ENCODE measurements at places on chromosomes 13 and 19.

DNA sequence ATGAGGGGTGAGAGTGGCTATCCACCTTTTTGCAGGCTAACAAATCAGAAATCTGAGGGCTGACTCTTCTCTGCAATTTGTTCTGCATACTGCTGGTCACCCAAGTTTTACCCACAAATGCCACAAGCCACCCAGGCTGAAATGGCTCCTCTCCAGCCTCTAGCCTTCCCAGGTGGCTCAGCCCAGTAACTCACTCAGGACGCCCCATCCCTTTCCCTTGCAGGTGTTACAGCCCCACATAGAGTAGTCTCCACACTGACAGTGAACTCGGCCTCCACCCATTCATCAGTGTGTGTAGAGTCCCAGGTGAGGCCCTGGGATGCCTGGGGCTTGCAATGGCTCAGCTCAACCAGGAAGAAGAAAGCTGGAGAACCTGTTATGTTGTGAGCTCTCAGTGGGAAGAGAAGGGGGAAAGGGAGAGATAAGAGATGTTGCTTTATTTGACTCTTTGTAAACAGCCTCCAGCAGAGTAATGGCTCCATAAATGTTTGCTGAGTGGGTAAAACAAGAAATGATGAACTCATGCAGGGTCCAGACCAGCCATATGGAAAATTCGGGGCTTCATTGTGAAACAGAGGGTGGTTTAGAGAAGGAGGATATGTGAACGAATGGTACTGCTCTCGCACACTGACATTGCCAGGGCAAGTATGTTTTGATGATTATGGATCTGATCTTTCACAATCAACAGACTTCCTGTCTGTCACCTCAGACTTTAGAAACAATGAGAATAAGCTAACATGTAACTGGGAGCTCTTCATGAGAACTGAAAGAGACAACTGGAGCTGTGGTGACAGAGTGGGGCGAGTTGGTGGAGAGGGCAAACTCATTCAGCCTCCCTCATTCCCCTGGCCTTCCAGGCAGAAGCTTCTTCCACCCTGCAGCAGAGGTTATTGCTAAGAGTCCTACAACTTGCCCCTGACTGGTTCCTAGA is 74.2 kb upstream of the RFC3 start:
- no peak for DNase-seq

GRCh38 chr13:25136880-25137787 is 35.0 kb downstream of the AMER2 start:
- DNase-seq, result no peak

DNA sequence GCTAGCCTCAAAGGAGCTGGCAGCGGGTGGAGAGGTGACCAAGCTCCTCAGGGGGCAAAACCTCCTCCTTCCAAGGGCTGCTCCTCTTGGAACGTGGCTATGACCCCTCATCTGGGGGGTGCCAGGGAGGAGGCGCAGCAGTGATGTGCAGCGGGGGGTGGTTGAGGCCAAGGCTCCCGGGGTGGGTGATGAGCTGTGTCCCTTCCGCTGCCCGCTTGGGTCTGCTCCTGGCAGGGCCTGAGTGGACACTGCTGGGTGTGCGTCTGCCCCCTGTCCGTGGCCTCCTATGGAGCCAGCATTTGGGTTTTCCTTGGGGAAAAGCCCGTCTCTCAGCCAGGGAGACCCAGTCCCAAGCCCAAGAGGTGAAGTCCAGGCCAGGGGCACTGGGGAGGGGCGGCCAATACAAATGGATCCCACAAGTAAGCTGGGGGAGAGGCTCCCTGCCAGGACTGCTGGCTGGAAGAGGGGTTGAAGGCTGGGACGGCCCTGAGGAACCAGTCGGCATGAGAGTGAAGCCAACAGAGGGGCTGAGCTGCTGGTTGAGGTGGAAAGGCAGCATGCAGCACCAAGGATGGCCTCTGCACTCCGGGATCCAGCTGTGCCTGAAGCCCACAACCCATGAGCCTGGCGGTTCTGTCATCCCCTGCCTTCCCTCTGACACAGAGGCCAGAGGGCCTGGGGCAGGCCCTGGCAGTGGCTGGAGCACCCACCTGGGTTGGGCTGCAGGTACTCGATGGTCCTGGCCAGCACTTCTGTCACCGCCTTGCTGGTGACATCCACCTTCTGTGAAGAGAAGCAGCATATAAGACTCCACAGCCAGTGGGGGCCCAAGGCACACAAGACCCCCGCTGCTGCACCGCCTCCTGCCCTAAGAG is 22.7 kb downstream of the MPND start:
- DNase-seq, result no peak

DNA sequence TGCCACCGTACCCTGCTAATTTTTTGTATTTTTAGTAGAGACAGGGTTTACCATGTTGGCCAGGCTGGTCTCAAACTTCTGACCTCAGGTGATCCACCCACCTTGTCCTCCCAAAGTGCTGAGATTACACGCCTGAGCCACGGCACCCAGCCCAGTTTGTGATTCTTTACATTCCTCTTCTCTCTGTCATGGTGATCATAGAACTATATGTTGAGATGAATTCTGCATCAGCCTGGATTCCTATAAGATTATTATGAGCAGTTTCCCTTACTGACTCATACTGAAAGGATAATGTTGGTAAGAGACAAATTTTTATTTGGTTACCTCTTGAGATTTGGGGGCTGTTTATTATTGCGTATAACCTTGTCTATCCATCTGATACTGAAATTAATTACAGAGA is 121.5 kb upstream of the CSNK1A1L start:
- DNase-seq, result no peak

- no peak for DNase-seq
Measured at GRCh38 chr13:58660826-58661225, 1029.3 kb downstream of the PCDH17 start.

- no peak for DNase-seq
Measured at GRCh38 chr13:110912651-110913051, 2.2 kb downstream of the ANKRD10 start.

DNA sequence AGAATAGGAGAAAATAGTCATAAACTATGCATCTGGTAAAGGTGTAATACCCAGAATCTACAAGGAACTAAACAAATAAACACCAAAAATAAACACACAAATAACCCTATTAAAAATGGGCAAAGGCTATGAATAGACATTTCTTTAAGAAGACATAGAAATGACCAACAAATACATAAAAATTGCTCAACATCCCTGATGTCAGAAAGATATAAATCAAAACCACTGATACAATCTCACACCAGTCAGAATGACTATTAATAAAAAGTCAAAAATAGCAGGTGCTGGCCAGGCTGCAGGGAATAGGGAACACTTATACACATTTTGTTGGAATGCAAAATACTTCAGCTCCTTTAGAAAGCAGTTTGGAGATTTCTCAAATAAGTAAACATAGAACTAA is 352.1 kb upstream of the SLITRK1 start:
- no peak for DNase-seq

GRCh38 chr13:34421347-34421719 is 520.7 kb upstream of the NBEA start:
- no peak for DNase-seq

- peak; percentile 46 for DNase-seq
Measured at GRCh38 chr19:49391581-49392399, 3.7 kb downstream of the KASH5 start.

DNA sequence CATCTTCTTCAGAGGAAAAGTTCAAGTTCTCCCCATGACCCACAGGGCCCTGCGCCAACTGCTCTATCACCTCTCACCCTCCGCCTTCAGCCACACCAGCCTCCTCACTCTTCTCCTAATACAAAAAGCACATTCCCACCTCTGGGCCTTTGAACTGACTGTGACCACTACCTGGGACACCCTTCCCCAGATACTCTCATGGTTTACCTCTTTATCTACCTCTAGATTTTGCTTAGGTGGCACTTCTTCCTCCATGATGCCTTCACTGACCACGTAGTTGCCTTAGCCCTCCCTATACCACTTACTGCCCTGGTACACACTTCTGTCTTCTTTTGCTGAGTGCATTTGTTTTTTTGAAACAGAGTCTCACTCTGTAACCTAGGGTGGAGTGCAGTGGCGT is 3.9 kb upstream of the SYCE2 start:
- DNase-seq, result no peak

- no peak for DNase-seq
Measured at GRCh38 chr13:43763143-43763759, 23.5 kb downstream of the ENOX1 start.

DNA sequence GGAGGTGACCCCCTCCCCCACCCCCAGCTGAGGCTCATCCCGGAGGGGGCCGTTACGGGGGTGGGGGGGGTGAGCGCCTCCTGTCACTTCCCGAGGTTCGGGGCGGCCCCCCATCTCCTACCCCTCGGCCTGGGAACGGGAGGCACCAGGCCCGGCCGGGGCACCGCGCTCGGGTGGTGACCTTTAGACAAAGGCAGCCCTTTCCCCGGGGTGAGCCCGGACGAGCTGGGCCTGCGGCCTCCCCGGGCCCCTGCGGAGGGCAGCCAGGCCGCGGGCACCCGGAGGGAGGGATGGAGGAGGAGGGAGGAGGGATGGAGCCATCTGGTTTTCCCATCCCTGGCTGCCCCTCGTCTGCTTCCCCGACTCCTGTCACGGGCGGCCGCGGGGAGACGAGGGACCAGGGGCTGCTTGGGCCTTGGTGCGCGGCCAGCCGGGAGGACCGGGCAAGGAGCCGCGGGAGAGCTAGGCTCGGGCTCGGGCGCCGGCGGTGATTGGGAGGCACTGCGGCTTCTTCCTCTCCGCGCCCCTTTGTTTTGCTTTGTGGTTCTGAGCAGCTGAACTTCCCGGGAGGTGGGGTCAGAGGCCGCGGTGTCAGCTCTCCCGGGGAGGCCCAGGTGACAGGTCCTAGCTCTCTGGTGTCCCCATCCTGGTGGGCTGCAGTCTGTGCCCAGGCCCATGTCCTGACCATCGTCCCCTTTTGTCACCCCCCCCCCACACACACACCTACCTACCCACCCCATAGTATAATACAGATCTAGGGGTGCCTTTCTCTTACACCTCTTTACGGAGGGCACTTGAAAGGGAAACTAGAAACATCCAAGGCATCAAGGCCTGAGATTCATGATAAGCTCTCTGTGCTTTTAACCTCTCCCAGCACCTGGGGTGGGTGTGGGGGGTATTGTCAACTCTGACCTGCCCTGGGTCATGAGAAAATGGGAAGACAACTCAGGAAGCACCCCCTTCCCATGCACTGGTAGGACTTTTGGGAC is 1.3 kb downstream of the BICRA start:
- DNase-seq, result peak; percentile 26

- no peak for DNase-seq
Measured at GRCh38 chr13:33096886-33097605, 80.8 kb downstream of the KL start.

DNA sequence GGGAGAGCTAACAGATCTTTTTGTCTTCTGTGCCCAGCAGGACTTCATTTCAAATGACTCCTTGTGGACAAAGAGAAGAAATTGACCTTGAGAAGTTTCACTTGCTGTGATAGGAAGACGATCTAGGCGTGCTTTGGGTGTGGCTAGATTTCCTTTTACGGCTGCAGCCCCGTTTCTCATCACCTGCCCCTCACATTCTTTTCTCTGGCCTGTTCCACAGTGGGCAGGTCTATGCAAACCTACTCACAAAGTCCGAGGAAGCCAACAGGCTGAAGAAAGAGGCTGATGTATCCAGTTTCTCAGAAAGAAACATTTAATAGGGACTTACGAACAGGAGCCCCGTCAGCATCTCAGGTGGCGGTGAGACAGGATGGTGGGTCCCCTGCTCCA is 231.8 kb downstream of the FGF9 start:
- no peak for DNase-seq

- no peak for DNase-seq
Measured at GRCh38 chr13:44870456-44870929, 118.8 kb downstream of the NUFIP1 start.

DNA sequence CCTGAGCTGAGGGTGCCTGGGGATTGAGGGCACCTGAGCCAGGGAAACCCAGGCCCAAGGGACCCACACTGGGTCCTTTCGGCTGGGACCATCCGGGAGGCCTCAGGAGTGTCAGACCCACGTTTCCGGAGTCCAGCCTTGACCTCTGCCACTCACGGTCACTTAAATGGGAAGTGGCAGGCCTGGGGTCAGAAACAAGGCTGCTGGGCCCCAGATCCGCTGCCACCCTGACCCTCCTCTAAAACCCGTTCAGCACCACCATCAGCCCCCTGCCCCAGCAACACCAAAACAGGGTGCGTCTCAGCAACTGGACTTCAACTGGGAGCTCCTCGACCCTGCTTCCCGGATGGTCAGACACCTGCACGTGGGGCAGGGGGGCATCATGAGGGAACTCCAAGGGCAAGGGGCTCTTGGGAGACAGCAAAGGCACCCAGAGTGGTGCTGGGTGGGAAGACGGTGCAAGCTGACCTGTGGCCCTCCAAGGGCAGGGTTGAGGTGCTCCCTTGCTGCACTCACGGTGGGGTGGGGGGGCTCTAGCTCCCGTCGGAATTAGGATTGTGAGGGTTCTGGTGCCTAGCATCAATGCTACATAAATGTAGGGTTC is 1.2 kb upstream of the PLPP2 start:
- no peak for DNase-seq

DNA sequence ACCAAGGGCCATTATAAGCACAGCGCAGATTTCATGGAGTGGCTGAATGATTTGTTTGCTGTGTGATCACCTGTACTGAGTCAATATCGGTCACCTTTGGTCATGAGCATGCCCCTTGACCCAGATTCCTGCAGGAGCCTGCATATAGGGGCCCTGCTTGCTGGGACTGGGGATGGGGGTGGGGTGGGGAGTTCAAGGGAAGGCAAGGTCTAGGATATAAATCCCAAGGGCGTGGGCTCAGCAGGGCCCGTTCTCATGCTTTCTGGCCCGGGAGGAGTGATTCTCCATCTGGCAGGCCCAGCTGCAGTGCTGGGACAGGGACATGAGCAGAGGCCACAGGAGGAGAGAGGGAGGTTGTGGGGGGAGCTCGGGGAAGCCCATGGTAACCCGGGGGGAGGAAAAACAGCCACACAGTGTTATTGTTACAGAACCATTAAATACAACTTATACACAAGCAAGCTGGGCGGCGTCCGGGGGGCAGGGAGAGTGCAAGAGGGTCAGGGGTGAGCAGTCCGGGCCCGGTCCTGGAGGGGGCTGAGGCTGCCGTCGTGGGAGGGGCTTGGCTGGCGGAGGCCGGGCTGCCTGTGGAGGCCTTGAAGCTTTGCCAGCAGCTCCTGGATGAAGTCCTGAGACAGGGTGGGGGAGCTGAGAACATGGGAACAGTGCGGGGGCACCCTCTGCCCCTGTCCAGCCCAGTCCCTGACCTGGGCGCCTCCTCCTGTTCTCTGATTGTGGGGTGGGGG is 5.2 kb downstream of the PPP1R14A start:
- DNase-seq, result no peak

- DNase-seq, result no peak
Measured at GRCh38 chr13:44212633-44213396, 160.8 kb upstream of the SERP2 start.

DNA sequence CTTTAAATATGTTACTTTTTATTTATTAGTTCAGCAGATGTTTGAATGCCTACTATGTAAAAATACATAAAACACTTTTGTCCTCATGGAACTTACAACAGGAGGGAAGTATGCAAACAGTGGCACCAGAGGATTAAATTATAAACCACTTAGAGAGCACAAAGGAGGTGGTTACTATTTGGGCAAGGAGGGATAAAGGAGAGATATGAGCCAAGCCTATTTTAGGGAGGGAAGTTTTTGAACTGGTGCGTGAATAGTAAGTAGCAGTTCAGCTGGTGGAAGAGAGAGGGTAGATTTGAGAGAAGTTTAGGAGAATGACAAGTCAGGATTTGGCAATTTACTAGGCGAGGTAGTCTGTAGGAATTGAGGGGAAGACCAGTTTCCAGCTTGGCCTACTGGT is 8.6 kb downstream of the AKAP11 start:
- no peak for DNase-seq

- no peak for DNase-seq
Measured at GRCh38 chr19:29687897-29688728, 22.9 kb downstream of the PLEKHF1 start.
